Activated naive CD4-positive, alpha-beta T cell treated with anti-CD3 and anti-CD28 coated beads, Interleukin-2, amount 50 U/mL, for 16 hours (primary cell): ENCODE measurements at places on chromosomes 7 and 10.

GRCh38 chr10:124302951-124303505, 115.7 kb downstream of the OAT start:
- no peak for DNase-seq

GRCh38 chr7:123271231-123271630, 71.5 kb upstream of the SLC13A1 start:
- DNase-seq = no peak

GRCh38 chr10:132534391-132535064, 3.1 kb upstream of the INPP5A start:
- no peak for DNase-seq

DNA sequence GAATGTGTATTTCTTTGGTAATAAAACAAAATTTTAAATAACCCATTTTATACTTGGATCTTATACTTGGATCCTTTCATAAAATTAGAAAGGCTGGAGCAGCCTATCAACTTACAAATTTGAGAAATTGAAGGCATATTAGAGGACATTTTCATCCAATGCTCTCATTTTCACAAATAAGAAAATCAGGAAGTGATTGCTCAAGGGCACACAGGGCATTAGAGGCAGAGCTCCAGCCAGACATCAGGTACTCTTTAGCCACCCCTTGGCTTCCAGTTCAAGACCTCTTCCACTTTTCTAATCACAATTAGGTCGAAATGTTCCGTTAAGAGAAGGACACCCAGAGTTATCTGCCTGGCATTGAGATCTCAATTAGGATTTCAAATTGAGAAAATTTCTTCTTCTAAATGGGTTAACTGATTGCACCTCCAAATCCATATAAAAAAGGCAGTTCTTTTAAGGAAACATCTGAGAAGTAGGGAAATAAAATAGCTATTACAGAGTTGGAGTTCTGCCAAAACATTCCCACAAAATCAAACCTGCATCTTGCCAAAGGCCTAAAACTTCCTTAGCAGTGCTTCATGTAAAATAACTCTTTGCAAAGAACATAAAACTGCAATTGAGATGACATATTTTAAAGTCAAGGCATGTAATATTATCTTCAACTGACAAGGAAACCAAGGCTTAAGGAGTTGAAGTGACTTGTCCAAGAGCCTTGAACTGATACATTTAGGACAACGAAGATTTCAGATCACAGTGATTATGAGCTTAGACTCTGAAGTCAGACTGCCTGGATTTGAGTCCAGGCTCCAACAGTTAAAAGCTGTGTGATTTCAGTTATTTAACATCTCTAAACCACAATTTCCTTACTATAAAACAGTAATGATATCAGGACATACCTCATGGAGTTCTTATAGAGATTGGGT, 2.4 kb downstream of the ACTA2 start:
- no peak for DNase-seq

GRCh38 chr10:4889959-4890358, 64.0 kb downstream of the AKR1E2 start:
- DNase-seq = no peak

DNA sequence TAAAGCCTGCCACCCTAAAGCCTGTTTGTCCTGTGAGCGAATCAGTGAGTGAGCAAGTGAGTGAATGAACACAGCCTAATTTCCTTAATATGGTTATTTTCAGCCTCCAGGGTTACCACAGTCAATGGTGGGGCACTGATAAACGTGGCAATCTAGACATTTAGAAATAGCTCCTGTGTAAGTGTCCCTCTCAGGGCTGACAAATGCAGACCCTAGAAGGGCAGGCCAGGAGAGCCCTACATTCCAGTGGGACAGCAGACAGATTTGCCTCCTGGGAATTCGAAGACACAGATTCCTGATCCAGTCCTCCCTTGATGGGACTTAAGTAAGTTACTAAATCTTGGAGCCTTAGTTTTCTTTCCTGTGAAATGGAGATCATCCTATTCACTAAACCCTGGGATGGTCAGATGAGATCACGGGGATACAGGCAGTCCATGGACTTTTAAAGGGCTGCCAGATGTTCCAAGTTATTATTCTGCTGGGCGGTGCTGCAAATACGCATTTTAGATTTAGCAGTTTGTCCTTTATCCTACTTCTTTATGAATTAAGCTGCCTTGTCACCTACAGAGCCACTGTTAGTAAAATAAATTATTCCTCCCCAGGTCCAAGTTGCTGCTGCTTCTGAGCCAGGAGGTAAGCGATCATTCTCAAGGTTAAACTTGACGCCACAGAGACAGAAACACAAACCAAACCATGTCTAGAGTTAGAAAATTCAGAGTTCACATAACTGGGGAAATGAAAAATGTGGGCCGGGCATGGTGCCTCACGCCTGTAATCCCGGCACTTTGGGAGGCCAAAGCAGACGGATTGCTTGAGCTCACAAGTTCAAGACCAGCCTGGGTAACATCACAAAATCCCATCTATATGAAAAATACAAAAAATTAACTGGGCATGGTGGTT, 54.8 kb upstream of the TM9SF3 start:
- no peak for DNase-seq

DNA sequence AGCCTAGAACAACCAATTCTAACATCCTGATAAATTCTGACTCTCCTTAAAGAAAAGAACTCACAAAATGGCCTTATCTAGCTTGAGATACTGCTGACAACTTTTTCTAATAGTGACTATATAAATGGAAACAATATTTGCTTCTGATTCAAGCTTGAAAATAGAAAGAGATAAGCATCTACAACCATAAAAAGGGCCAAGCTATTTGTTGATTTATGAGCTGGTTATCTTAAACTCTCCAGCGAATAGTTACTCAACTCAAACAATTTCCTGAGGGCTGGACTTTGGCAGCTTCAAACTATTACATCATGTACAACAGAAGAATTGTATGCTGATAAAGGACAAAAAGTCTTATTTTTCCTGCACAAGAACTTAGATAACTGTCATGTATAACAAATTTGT, 4.6 kb downstream of the USP54 start:
- no peak for DNase-seq

GRCh38 chr7:84249656-84250055, 55.1 kb upstream of the SEMA3A start:
- DNase-seq = no peak

GRCh38 chr7:149175150-149175549, 20.2 kb upstream of the ZNF282 start:
- no peak for DNase-seq

- no peak for DNase-seq
Observed at GRCh38 chr10:99630433-99630832, 10.2 kb upstream of the SLC25A28 start.

GRCh38 chr7:117051808-117052207, 98.5 kb downstream of the ST7 start:
- DNase-seq = no peak

DNA sequence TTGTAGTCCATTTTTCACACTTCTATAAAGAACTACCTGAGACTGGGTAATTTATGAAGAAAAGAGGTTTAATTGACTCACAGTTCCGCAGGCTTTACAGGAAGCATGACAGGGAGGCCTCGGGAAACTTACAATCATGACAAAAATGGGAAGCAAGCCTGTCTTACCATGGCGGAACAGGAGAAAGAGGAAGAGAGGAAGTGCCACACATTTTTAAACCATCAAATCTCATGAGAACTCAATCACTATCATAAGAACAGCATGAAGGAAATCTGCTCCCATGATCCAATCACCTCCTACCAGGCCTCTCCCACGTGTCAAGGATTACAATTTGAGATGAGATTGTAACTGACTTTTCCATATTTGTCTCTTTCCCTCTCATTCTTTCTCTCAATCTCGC, 9.3 kb upstream of the PNPLA8 start:
- DNase-seq = no peak

DNA sequence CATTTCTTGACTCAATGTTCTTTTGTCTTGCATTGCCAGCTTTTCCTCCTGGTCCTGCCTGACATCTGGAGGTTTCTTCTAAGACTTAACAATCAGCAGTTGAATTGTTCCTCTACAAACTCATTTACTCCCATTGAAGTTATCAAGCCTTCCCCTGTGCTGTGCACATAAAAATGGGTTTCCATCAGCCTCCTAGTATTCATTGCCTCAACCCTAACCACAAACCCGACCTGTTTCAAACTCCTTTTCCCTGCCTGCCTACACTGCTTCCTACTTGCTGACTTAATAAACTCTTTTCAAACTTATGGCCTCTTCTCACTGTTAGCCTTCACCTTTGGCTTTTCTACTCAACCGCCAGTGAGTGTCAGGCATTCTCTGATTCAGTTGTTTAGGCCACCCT, 9.4 kb upstream of the CDK6 start:
- no peak for DNase-seq

- no peak for DNase-seq
Observed at GRCh38 chr10:77840636-77841035, 85.9 kb downstream of the DLG5 start.

DNA sequence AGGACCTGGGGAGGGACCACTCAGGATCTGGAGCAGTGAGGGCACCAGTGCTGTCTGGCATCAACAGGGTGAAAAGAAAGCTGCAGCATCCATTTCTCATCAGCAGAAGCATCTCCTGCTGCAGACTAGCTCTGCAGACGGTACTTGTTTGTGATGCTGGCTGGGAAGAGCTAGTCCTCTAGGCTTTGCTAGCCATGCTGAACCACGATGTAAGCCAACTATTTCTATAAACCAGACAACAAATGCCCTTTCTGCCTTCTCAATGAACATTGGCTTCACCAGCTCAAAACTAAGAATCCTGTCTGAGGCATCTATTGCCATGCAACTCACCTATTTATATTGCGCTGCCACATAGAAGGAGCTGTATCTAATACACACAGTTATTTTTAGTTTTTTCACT, 65.6 kb downstream of the CTTNBP2 start:
- DNase-seq = no peak

- DNase-seq = no peak
Observed at GRCh38 chr10:122988501-122988900, 8.3 kb downstream of the PSTK start.

DNA sequence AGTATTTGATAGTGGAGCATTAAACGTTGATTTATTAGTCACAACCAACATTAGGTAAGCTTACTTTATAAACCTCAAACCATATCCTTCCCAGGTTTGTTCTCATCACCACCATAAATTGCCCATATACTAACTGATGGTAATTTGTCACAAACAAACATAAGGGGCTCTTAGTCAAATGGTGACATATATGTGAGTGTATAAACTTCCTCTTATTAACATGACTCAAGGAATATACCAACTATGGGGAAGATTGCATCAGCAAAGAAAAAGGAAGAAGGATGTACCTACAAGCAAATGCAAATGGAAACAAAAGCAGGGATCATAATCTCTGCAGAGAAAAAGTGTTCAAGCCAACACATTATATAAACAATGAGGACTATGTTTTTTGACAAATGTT, 418.2 kb upstream of the AKR1E2 start:
- DNase-seq = no peak

DNA sequence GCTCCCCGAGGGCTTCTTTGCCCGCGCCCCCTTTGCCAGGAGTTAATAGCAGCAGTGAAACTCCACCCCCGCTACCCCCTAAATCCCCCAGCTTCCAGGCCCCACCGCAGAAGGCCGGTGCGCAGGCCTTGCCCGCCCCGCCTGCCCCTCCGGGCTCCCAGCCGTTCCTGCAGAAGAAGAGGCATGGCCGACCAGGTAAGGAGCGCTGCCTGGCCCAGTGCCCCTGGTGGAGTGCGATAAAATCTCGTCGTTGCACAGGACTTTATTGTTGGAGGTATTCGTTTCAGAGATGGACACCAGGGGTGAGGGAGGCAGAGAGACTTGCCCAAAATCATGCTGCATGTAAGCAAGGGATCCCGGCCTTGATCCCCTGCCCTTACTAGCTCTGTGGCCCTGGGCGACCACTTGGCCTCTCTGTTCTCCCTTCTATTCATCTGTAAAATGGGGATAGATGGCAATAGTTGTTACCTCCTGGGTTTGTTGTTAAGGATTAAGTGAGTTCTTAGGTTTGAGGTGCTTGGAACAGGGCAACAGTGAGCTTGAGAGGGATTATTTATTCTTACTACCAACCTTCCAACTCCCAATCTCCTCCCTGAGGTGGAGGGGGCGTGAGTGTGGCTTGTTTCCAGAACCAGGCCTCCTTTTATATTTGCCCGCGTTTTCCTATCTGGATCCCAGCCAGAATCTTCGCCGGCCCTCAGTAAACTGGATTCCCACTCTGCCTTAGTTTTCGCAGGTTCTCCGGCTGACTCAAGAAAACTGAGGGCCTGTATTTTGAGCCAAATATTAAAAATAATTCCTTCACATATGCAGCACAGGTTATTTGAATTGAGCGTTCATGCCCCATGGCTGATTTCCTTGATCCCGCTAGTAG, 78.3 kb downstream of the WIPF3 start:
- DNase-seq = no peak

DNA sequence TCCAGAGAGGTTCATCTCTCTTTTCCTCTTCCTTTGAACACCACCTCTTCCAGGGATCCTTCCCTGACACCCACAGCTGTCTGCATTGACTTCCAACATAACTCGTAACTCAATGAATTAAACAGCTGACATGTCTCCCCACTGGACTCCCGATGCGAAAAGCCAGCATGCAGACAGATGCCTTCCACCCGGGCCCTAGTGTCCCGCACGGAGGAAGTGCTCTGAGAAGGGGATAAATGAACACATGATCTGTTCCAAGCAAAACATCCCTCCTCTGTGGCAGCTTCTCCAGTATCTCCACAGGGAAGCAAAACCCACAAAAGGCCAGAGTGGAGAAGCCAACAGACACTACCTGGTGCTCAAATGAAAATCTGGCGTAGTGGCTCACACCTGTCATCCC, 28.3 kb downstream of the OGDHL start:
- no peak for DNase-seq

GRCh38 chr7:100370303-100370702, 3.0 kb upstream of the PILRA start:
- no peak for DNase-seq

DNA sequence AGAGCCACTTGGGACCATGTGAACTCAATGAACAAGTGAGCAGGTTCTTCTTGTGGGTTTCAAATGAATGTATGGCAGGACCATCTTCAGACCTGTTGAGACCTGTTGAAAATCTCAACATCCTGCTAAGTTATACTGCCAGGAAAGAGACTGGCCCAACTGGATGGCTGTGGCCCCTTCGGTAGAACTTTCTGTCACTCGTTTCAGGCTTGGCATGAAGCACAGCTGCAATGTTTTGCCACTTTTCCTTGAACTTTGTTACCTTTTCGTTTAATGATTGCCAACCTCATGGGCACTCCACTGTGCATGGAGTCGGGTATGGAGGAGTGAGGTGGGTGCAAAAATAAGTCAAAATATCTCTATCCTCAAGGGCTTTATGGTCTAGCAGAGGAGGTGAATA, 36.7 kb upstream of the SLC35B4 start:
- no peak for DNase-seq

DNA sequence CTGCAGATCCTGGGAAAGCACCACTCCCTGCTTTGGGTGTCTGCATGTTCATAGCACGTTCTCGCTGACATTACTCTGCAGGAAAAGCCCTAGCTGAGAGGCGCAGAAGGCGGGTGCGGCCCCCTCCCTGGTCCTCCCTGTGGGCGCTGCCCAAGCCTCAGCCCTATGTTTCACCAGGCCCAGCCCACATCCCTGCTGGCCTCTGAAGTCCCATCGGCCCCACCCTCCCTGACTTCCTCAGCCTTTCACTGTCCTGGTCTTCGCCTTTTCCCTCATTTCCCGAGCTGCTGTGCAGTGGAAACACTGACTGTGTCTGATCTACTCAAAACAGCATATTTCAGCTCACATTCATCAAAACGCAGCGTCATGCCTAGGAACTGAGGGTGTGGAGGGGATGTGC, 36.3 kb upstream of the DIP2C start:
- DNase-seq = no peak

- no peak for DNase-seq
Observed at GRCh38 chr7:108770981-108771745, 201.5 kb downstream of the DNAJB9 start.
